ENCODE measurements at places on chromosomes 4 and X.

- DNase-seq = no peak
These were observed 209.5 kb upstream of the PPP3CA start for GRCh38 chr4:101556842-101557241.

DNA sequence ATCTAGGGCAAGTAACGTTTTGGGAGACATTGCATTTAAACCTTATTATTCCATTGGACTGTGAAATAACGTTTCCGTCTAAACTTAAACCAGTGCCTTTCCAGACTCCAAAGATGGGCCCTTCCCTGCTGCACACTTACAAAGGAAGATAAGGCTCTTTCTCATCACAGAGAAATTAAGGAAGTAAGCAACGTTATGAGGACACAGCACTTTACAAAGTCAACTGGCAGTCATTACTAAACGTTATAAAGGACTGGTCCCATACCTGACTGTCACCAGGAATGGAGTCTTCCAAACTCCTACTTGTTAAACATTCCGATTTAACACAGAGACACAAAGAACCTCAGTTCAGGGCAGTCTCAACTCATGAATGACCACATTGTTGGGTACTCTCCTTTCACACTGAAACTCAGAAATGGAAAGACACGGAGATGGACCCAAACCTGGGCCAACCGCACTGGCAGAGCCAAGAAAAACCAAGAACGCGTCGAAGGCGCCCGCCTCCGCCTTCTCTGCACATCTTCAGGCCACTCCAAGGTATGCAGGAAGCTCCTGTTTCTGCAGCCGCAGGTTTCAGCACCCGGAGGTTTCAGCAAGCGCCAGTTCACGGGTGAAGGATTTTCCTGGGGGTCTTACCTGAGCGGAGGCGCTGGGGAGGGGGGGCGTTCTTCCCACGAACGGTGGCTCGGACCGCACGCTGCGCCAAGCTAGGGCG lies 670 bp downstream of the PAPSS1 start:
- peak; percentile 54 for DNase-seq

- no peak for DNase-seq
These were observed 9.8 kb upstream of the RTL5 start for GRCh38 chrX:72141372-72142004.

DNA sequence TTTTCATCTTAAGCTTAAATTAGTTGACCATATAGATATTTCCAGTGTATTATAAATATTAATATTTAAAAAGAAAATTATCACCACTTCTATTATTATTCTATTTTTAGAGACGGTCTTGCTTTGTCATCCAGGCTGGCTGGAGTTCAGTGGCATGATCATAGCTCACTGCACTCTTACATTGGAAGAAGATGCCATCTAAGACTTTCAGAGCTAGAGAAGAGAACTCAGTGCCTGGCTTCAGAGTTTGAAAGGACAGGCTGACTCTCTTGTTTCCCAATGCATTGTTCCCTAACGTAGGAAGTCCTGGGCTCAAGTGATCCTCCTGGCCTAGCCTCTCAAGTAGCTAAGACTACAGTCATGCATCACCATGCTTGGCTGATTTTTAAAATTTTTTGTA lies 75.9 kb downstream of the FIP1L1 start:
- no peak for DNase-seq
